SK-MEL-5 (cell line): ENCODE measurements at places on chromosomes 5 and 9.

GRCh38 chr9:136543280-136543679, 2.6 kb downstream of the NOTCH1 start:
- DNase-seq, result no peak

GRCh38 chr5:9622971-9623421, 7.2 kb downstream of the TAS2R1 start:
- DNase-seq, result no peak

DNA sequence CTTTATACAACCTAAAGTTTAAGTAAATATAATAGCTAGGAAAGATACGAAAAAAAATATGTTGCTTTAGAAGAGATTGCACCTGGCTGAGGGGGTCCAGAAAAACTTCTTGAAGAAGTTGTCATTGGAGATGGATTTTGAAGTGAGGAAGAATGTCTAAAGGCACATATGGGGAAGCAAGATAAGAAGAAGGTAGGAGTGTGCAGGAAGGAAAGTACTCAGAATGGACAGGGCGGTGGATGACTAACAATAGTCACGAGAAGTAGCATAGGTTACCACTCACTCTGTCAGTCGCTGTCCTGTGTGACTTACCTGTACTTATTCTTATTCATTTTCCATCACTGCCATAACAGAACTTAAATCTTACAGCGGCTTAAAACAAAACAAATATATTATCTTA, 251.6 kb downstream of the GRIA1 start:
- no peak for DNase-seq

DNA sequence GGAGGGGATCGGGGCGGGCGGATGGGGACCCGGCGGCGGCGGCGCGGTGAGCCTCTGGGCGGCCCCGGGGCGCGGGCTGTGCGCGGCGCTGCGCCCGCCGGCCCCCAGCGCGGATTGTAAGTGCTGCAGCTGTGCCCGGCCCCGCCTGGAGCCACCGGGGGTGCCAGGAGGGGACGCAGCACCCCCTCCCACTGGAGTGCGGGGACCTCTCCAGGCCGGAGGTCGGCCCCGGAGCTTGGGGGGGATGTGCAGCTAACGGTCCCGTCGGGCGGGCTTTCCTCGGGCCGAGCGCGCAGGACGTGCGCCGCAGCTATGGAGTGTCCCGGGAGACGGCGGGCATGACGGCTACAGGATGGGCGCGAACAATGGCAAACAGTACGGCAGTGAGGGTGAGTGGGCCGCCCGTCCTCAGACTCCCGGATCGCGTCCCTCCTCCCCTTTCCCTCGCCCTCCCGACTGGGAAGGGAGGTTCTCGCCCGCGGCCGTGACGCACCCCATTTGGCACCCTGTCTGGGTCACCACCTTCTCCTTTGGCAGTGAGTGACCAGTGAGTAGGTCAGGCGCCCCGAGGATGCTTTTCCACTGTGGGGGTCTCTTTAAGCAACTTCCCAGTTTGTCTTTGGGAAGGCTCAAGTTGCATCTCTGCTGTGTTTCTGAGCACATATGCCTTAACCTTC, 483 bp downstream of the FBXL7 start:
- peak; percentile 41 for DNase-seq

- no peak for DNase-seq
Observed at GRCh38 chr5:71934322-71934721, 173.0 kb upstream of the MAP1B start.

DNA sequence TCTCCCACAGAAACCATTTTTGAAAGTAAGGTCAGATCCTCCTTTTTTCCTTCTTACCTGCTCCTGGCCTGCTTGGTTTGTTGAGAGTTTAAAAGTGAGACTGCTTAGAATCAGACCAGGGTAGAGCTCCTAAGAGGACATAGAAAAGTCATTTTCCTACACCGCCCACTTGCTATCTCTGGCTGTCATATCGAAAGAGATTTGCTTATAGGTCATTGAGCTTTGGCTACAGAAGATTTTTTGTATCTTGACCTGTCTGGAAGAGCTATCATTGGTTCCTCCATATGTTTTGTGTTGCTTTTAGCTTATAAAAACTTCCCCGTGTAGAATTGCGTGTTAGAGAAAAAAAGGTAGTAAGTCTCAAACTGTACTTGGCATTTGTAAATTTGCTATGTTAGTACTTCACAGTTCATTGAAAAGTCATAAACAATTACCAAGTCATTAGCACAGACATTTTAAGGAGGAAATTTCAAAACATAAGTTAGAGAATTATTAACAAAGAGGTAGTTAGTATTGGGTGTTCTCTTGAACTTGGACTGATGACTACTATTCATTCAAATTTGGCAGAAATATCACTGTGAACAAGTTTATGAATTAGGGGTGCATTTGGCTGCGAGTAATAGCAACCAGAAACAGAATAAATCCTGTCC, 96.6 kb downstream of the MAN2A1 start:
- no peak for DNase-seq

GRCh38 chr9:81666123-81666522, 23.2 kb downstream of the TLE1 start:
- DNase-seq, result no peak

DNA sequence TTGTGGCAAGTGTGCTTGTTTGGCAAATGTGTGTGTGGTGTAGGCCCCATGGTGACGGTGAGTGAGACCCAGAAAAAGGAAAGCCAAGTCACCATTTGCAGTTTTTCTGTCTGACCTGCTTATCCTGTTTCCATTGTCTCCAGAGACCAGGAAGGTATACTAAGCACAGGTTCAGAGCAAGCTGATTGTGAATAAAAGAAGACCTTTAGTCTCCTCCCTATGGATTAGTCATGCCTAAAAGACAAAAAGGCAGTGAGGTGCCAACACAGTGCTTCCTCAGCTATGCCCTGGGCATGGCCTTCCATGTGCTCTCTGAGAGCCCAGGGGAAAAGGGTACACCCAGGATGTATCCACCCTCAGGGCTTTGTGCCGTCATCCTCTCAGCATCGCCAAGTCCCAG, 49.2 kb upstream of the SHOC1 start:
- peak; percentile 51 for DNase-seq

GRCh38 chr9:88529496-88529895, 5.5 kb upstream of the NXNL2 start:
- no peak for DNase-seq

DNA sequence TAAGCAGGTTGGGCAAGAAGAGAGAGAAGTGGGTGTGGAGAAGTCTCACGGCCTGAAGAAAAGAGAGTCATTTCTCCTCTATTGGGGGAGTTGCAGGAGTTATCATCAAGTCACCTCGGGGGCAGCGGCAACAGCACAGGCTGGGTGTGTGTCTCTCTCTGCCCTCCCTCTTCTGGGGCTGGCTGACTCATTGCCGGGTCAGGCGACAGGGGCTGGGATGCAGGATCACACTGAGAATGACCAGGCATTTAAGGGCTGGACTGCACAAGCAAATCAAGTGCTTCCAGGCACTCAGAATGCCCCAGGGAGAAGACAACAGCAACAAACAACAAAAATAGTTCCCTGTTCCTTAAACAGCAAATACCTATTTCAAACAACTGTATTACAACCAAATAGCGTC, 6.3 kb upstream of the EQTN start:
- DNase-seq, result no peak

GRCh38 chr5:56350597-56351170, 117.6 kb upstream of the ANKRD55 start:
- DNase-seq, result peak; percentile 92

DNA sequence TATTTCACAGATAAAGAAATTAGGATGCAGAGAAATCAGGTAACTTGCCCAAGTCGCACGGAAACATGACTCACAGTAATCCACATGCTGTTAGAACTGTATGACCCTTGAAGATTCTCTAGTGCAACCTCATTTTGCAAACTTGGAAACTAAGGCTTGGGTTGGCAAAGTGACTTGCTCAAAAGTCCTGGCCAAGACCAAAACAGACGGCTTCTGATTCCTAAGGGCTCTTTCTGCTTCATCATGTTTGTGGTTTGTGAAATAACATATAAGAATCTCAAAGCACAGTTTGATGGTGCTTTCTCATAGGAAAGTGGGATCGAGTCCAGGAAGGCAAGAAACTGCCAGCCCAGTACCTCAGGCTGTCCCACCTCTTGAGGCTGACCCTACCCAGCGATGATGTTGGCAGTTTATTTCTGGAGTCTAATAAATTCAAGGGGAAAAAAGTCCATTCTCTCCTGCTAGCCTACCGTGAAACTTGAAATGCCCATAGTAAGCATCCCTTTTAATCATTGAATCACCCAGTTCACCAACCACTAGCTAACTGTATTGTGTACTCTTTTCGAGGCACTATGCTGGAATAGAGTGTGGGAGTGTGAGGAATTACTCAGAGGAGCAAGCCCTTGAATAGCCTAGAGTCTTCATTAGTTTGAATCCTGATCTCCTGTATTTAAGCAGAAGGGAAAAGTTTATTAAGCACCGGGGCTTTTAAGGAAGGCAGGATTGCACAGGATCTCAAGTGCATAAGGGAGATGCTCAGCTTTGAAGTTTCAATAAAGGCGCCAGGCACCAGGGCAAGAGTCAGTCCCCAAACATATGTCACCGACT, 14.1 kb downstream of the CAPSL start:
- no peak for DNase-seq

- DNase-seq, result no peak
Observed at GRCh38 chr9:112028242-112029221, 131.9 kb downstream of the UGCG start.

DNA sequence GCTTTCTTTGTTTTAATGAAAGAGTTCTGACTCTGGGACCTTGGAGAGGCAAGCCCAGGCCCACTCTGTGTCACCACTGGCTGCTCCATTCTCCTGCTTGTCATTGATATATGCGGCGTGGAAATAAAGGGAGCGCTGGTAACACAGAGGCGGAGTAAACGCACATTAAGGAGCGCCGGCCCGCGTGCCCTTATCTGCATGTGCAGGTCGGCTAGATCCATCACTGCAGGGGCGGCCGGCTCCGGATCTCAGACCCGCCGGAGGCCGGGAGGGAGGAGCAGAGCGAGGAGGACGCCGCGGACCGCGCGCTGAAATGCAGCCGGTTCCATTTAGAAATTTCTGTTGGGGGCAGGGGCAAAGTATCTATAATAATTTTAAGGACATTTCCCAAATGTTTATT, 70.8 kb downstream of the MRPL36 start:
- no peak for DNase-seq

GRCh38 chr5:103867857-103868598, 305.4 kb upstream of the NUDT12 start:
- no peak for DNase-seq

GRCh38 chr5:128193665-128194390, 110.3 kb downstream of the SLC12A2 start:
- no peak for DNase-seq

GRCh38 chr9:87657190-87657589, 68.7 kb upstream of the CTSL start:
- no peak for DNase-seq

DNA sequence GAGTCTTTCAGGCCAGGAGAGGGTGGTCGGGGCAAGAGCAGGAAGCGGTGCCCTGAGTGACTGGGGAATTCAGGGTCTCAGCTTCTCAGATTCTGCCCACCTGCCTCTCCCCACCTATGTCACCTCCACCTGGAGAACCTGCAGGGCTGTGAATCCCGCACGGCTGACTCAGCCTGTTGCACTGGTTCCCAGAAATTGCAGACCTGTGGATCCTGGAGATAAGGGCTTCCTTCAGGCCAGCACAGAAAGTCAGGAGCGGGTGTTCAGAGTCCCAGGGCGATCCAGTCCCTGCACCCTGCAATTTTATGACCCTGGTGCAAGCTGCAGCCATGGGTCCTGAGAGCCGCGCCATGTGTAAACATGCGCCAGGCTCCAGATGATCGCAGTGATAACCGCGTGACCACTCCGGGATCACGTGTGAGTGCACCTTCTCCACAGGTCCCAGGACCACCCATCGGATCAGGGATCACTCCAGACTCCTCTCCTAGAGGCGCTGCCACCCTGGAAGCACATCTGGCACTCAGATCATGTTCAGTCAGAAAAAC, 17.8 kb downstream of the IRX4 start:
- DNase-seq, result no peak

DNA sequence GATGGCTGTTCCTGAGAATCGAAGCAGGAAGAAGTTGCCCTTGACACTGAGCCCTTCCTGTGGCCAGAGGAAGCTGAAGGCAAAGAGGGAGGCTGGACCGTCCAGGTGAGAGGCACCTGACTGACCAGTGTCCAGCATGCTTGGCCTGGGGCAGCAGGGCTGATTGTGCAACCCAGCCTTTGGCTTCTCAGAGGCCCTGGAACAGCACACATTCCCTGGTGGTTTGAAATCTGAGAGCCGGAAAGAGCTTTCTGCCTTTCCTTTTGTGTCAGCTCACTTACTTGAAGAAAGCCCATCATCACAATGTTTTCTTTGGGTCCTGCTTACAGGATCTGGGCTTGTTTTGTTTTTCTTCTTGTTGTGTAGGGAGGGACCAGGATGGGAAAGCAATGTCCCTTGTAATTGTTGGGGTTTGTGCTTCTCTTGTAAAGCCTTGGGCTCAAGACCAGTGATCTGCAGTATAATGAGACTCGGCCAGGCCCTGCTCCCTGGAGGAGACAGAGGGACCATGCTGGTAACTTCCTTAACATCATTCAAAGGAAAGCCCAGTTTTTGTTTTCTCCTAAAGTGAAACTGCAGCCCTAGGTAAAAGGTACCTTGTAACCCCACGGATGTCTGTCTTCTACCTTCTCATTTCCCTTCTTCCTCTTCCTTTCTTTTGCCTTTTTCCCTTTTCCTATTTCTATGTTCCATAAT, 213.7 kb downstream of the NXNL2 start:
- DNase-seq, result no peak

- DNase-seq, result no peak
Observed at GRCh38 chr9:102507044-102507687, 488.0 kb upstream of the CYLC2 start.

GRCh38 chr5:89273289-89273688, 390.3 kb upstream of the MEF2C start:
- DNase-seq, result no peak

DNA sequence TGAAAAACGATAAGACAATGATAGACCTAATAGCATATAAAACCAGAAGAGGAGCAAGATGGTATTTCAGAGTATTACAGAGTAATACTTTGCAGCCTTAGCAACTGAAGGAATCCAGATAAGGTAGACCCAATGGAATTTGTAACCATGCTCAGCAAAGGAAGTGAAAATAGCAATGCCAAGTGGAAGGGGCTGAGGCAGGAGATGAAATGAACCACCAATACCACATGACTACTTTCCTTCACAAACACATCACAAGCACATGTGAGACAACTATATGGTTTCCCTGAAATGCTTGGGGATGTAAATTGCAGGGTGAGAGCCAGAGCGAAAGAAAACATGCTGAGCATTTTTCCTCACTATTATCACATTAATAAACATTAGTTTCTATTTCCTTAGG, 79.8 kb upstream of the MELK start:
- no peak for DNase-seq

DNA sequence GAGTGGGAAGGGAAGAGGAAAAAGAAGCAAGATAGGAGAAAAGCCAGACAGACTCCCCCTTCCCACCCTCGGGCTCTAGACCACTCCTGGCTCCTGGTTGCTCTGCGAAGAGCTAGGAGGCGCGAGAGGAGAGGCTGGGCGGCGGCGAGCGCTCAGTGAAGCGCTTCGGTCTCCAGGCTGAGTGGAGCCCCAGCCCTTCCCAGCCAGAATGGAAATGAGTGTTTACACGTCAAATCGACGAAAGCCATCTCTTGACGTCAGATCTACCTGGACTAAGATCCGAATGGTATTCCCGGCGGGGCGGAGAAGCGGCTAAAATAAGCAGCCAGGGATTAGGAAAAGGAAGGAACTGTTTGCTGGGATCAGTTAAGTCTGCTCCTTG, at the start of gene PCSK1:
PCSK1 (minus strand) TSS at position 183 of the 382 bp plus-strand sequence. CDS start 206 bp downstream, outside the sequence.
- no peak for DNase-seq

- no peak for DNase-seq
Observed at GRCh38 chr5:56012281-56012963, 17.7 kb upstream of the IL6ST start.

GRCh38 chr9:123175854-123176629, 92.3 kb downstream of the STRBP start:
- peak; percentile 1 for DNase-seq

GRCh38 chr5:2110137-2110933, 227.6 kb upstream of the IRX4 start:
- DNase-seq, result no peak
